ENCODE measurements at places on chromosomes 2 and 18.

DNA sequence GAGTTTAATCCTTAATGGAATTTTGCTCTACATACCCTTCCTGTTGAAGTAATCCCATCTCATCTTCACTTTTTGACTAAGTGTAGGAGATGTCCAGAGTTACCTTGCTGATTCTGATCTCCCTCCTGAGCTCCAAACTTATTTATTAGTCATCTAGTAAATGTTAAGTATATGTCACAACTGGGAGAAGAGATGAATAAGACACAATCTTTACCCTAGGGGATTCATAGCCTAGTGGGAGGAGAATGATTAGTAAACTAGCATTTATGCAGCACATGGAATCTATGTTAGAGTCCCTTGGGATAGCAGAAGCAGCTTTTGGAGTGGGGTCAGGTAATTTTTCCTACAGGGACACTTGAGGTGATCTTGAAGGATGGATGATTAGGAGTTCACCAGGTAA is 20.7 kb downstream of the ACVR2A start:
- no peak for DNase-seq

DNA sequence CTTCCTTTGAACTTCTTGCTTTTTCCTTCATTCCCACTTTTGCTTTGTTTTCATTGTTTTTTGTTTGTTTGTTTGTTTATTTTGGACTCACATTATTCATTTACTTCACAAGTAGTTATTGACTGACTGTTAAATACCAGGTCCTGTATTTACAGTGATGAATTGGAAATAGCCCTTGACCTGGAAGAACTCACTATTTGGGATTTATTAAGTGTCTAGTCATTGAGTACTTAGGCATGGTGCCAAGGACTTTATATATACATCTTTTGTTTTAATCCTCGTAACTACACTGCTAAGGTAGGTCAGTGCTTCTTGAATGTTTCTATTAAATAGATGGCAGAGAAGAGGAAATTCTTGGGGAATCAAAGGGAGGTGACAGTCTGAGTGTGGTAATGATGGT is 11.1 kb downstream of the SPOPL start:
- DNase-seq: no peak

DNA sequence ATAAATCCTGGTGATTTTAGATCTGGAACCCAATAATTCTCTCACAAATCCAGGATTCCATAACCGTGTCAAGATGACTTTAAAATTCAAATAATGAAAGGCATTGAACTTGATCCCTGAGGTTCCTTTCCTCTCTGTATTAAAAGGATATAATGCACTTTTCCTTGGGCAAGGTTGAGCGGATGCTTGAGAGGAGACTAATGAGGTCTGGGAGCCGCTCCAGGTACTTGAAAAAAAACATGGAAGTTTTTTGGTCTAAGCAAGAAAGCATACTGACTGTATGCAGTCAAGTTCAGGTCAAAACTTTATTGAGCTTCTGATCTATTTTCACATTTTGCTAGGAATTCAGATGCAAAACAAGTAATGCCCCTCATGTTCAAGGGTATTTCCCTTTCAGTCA is 318.5 kb downstream of the RAD51AP2 start:
- DNase-seq: no peak

DNA sequence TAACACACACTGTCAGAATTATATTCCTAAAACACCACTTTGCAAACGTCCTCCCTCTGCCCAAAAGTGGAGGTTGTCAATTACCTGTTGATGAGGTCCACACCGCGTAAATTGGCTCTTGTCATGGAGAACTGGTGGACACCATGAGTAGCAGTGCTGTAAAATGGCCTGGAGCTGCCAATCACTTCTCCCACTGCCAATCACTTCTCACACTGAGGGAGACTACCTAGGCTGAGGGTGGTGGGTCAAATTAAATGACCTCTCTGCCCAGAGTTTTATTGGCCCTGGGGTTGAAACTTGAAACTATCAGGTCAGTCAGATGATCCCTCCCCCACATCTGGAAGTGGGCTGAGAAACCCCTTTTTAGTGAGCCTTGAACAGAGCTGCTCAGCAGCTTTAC is 89.6 kb downstream of the SOWAHC start:
- no peak for DNase-seq

- DNase-seq: no peak
Measured at GRCh38 chr2:45627911-45628310, 16.8 kb upstream of the SRBD1 start.

GRCh38 chr2:221786297-221786926 is 214.3 kb upstream of the EPHA4 start:
- DNase-seq: no peak
